Activated CD4-positive, alpha-beta T cell treated with anti-CD3 and anti-CD28 coated beads, Interleukin-2, Interleukin-6, amounts not matched to agents 100 ng/mL and 50 ng/mL, durations not matched to agents 16 hours and 8 hours (primary cell): ENCODE measurements at places on chromosomes 7 and 10.

DNA sequence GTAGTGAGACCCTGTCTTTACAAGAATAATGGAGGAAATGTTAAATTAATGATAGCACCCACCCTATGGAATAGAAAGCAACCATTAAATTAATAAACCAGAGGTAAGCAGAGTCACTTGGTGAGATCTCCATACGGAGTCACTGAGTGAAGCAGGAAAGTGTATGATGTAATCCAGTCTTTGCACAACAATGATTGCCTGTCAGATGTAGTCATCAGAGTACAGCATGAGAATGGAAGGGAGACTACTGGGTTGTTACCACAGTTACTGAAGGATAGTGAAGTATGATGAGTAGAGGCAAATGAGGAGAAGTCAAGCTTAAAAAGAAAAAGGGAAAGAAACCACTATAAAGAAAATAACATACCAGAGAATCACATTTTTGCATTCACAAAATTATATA lies 371.9 kb upstream of the SHH start:
- no peak for DNase-seq

DNA sequence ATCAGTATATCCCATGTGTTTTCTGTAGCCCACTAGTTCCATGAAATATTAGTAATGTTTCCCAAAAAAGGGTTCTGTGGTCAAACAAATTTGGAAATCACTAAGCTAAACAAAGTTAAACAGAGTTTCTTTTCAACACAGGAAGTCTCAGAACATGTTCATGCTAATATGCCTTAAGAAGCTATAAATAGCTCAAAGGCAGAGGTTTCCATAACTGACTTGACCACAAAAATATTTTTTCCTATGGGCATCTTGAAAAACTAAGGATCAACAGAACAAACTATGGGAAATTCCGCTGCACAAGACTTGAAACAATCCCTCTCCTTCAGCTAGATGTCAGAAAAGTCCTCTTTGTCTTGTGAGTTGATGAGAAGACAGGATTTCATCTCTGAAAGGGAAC lies 59.7 kb downstream of the SEM1 start:
- no peak for DNase-seq

DNA sequence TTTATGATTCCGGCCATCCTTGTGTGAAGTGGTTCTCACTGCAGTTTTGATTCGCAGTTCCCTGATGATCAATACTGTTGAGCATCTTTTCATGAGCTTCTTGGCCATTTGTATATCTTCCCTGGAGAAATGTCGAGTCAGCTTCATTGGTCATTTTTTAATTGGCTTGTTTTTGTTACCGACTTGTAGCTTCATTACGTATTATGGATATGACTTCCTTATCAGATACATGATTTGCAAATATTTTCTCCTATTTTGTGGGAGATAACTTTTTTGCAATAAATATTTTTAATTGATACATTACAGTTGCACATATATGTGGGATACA lies 27.4 kb upstream of the TPK1 start:
- no peak for DNase-seq

DNA sequence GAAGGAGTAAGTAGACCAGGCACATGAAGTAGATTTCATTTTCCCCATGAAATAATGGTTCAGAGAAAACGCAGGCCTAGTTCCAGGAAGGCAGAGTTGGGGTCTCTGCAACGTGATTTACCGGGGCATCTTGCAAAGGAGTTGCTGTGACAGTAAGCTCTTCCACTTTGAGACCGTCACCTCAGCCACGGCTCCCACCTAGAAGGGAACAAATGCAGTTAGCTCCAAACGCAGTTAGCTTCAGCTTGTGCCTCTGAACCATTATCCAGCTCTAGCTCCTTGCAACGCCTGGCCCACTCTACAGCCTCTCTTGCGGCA lies 7.0 kb upstream of the MYO1G start:
- DNase-seq, result no peak

- no peak for DNase-seq
These were observed 1.7 kb downstream of the RASGEF1A start for GRCh38 chr10:43264965-43265798.

DNA sequence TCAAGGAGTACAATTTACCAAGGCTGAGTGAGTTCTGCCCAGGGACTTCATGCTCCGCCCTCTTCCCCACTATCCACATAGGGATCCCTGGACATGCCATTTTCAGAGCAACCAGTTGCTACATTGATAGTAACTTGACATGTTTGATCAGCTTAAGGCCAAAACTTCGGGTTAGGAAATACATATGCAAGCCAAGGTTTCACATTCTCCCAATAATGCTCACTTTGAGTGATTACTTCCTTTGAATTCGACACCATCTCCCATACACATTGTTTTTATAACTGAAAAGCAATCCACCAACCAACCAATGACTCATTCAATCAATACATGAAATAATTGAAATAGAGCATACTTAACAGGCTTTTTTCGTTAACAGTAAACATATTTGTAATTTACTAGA lies 137.9 kb downstream of the GLI3 start:
- no peak for DNase-seq

- DNase-seq, result no peak
These were observed 5.6 kb downstream of the INTS1 start for GRCh38 chr7:1498370-1499305.

DNA sequence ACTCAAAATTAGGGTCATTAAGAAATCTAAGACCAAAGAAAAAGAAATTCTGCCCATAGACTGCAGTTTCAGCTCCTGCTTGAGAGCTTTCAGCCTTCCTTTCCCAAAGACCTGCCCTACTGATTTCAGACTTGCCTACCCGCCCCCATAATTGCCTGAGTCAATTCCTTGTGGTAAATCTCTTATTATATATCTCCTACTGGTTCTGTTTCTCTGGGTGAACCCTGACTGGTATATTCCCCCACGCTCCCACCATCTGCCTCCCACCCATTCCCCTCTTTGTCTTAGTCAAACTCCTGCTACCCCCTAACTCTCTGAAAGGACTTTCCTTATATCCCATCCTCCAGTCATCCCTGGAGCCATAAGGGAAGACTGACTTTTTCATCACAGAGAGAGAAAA lies 64.7 kb upstream of the MET start:
- DNase-seq, result no peak

DNA sequence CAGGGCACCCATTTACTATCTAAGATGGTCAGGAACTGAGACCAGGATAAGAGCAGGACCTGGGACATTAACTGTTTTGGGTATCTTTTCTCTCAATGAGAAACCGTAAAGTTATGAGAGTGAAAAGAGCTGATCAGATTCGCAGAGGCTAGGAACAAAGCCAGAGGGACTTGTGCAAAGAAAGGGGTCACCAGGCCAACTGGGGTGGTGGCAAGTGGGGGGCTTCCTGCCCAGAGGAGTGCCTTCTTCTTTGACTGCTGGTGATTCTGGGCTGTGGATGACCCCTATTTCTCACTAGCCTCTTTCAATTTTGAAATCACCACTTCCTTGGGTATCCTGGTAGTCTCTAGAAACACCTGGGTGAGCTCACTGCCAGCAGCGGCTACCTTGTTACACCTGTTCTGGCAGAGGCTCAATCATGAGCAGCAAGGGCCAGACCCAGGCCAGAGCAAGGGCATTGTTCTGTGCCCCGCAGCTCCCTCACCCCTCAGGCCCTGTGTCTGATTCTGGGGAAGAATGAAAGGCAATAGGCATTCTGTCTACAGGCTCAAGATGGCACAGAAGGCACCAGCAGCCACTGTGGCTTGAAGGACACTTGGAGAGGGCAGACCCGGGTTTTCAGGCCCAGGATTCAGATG lies 999 bp downstream of the SFTPD start:
- DNase-seq, result no peak

DNA sequence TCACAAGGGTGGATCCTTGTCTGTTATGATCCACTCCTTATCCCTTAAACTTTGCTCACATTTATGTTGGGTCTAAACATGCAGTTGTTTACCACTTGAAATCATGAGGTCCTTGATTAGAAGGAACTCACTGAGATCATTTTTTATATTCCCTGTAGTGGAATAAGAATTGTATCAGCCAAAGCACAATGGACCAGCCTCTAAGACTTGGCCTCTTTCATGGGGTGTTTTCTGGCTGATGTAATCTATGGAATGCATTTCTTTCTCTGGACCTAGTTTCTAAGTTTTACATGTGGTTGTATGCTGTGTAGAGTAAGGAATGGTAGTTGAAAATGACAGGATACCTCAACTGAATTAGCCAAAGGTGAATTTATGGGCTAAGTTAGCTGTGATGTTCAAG lies 376.6 kb downstream of the SORCS3 start:
- DNase-seq, result no peak

DNA sequence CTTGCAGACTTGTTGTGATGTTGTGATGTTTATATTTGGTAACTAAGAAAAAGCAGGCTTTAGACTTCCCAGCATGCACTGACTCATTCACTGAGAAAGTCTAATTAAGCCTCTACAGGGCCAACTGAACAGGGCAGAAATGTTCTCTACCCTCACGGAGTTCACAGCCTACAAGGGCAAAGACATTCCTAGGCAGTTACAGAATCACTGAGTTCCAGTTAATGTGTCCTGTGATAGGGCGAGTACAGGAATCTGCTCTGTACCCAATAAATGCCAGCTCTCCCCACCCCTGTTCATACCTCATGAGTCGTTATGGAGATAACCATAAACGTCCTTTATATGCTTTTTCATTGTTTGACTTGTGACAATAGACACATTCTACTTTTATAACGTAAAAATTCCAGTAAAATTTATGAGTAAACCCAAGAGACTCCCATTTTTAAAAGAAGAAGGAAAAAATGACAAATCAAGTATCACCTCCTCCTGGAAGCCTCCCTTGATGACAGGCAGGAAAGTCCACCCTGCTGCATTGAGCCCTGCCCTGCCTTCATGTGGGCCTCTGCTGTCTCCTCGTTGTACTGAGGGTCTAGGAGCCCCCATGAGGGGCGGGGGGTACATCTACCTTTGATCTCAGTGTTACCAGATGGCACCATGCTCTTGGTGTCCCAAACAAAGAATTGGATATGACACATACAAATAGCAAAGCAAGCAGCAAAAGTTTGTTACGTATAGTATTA lies 14.3 kb downstream of the MUC12 start:
- no peak for DNase-seq

DNA sequence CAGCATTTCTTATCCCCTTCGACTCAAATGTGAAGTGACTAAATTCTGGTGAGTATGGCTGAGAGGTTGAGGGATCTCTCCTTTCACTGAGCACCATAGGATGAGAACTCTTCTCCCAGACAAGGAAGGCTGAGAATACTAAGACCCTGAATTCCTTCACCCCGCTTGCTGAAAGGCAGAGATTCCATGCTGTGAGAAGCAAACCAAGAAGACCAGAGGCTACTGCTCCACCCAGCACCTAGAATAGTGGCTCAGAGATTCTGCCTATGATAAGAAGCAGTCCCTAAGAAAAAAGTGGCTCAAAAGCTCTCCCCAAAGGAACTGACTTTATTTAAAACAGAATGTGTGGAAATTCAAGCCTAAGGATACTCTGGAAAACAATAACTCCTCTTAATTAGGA lies 26.7 kb upstream of the WNT2 start:
- DNase-seq, result no peak

GRCh38 chr7:30751696-30752273 lies at the start of gene INMT:
Gene INMT, plus strand, starts transcription at chr7:30752135. Its CDS starts 16 bp downstream, at chr7:30752151.
- no peak for DNase-seq

GRCh38 chr10:8269976-8270375 lies 215.5 kb downstream of the GATA3 start:
- DNase-seq, result no peak

- DNase-seq, result no peak
These were observed 2.5 kb downstream of the HOXA4 start for GRCh38 chr7:27128034-27128433.
